Right kidney (tissue), 9 donors: ENCODE measurements at places on chromosomes 2 and 18.

DNA sequence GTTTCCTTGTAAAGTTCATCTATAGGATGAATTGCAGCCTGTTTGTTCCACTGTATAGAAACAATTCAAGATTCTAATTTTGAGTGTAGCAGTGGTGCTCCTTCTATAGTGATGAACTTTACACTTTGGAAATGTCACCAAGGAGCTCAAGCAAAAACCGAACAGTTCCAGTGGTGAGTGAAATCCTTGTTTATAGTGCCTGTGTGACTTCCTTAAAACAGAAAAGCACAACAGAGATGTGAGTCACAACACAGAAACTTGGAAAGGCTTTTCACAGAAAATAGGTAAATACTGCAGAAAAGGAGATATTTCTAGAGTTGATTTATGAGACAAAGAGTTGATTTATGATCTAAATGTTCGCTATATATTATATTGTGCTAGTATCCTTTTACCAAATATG, 482.0 kb downstream of the PTPRM start:
- DNase-seq = no peak

GRCh38 chr2:187345338-187345737, 102.7 kb downstream of the CALCRL start:
- DNase-seq = no peak

GRCh38 chr2:225013425-225014365, 28.6 kb downstream of the DOCK10 start:
- no peak for DNase-seq

GRCh38 chr2:174518395-174518794, 31.6 kb upstream of the GPR155 start:
- DNase-seq = no peak

DNA sequence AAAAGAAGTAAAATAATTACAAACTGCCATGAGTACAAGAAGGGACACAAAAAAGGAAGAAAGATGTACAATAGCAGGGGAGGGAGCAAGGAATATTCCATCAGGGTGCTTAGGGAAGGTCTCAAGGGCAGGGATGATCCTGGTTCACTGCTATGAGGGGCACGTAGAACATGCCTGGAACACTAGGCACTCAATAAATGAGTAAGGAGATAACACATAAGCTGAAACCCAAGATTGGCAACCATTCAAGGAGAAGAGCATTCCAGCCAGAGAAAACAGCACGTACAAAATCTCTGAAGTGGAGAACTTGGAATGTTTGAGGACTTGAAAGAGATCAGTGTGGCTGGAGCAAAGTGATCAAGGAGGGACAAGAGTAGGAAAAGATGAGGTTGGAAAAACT, 103.2 kb downstream of the FAM161A start:
- DNase-seq = no peak

- no peak for DNase-seq
These were observed 158.9 kb downstream of the LDLRAD4 start for GRCh38 chr18:13377496-13377895.

GRCh38 chr2:239535413-239536144, 134.8 kb upstream of the HDAC4 start:
- DNase-seq = no peak

- no peak for DNase-seq
These were observed 41.5 kb downstream of the SUCLG1 start for GRCh38 chr2:84417453-84418145.

DNA sequence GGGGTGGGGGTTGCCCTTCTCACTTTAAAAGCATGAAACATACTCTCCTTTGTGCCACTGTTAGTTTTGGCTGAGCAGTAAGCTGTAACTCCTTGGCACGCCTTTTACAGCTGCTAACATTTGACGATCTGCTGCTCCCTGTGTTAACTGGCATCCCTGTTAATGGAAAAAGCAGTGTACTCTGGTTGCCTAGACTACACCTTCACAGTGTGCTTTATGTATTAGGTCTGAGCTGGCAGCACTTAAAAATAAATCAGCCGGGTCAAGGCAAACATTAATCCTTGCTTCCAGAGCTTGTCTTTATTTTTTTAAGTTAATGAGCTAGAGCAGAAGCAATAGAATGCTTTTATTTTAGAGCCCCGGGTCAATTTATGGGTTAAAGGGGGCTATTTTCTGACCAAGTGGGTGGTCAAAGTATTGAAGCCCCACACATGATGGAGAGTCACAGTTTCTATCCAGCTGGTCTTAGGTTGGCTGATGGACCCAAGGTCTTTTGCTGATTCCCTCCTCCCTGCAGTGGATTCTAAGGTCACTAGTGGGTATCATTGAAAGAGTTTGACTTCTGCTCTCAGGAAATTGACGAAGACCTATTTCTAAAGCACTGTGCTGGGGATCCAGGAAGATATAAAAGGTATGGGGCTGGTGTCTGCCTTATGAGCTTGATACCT, 54.5 kb downstream of the CFAP221 start:
- DNase-seq = peak; percentile 37

- DNase-seq = no peak
These were observed 20.3 kb downstream of the CABLES1 start for GRCh38 chr18:23155537-23155936.

GRCh38 chr18:67151366-67151765, 365.2 kb downstream of the DSEL start:
- DNase-seq = no peak

DNA sequence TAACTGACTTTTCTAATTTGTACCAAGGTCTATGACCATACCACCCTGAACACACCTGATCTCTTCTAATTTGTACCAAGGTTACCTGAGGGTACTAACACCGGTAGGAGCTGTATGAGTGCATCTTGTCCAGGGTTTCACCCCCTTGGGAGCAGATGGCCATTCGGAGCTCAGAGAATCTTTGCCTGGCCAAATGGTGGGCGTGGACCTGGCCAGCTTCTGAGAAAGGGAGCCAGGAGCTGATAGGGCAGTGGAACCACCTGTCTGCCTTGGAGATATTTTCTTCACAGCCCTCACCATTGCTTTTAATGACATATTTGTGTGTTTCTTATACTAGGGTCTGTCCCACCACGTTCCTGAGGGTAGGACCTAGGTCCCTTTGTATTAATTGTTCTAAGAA, 188.9 kb downstream of the LDLRAD4 start:
- no peak for DNase-seq
